ENCODE measurements at places on chromosomes 1 and 21.

DNA sequence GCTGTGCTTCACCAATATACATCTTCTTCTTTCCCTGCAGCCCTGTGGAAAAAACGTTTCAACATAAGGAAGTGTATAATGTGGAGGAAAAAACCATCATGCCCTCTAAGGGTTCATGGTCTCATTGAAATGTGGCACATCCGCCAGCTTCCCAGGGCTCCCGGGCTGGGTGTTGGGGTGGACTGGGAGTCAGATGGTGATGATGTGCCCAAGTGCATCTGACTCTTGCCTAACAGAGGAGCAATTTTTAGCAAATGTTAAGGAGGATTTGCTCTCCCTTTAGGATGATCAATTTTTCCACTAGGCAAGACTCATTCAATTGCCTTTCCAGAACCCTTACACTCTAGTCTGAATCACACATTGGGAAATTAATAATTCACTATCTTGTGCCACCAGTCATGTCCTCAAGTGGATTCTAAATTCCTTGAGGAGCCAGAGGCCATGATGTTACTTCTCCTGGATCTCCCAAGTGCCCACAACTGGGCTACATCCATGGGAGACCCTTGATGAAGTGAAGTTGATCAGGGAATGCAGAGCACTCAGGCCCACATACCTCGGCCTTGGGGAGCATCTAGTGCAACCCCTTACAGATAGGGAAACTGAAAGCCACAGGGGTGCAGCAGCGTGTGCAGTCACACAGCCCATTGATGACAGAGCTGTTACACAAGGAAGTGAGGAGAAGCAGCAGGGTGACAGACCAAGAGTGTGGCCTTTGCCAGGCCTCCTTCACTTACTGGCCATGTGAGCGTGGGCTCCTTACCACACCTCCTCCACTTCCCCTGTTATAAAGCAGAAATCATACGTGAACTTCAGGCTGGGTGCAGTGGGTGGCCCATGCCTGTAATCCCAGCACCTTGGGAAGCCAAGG lies 100.0 kb upstream of the SLC44A3 start:
- peak; percentile 11 for DNase-seq

DNA sequence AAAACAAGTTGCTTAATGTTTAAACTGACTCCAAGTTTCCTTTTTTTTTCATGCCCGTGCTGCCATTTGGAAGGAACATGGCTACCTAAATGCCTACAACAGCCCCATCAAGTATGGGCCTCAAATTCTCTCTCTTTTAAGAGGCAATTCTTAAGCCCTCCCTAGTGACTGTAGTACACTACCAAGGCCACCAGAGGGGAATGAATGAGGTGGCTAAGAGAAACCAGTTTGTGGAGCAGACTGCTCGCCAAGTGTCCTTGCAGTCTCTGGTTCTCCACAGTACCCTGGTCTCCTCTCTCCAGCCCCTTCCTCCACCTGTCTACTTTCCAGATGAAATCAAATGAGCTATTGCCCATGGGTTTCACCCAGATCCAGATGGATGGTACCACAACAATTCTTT lies 1809.6 kb downstream of the BRINP3 start:
- DNase-seq: no peak

DNA sequence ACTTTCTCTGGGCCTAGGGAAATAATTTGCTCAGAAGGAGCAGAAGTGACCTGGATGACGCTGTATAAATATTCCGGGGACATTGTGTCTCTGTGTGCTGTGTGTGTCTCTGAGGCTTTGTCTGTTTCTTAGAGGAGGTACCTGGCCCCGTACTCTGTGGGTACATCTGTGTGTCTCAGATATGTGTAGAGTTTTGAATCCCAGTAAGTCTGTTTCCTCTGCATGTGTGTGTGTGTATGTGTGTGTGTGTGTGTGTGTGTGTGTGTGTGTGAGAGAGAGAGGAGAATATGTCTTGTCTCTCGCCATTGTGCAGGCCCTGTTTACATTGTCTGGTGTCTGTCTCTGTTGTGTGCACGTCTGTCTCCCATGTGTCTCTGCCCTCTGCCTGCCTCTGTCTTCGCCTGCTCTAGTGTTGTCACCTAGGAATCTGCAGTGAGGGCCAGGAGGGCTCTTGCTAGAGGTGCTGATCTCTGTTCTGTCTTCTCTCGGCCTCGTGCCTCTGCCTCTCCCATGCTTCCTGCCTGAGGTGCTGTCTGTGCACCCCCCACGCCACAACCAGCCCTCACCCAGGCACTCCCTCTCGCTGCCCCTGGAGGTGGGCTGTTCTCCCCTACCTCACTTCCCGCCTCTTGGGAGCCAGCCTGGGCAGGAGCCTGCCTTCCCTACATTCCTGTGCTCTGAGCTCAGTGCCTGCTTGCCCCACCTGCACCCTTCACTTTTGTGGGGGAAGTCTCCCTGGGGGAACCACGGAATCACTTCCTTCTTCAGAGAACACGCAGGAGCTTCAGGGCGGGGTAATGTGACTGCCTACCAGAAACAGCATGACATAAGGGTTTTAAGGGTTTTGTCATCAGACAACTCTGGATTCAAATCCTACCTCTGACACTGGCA lies 5.9 kb downstream of the MAP7D1 start:
- no peak for DNase-seq

GRCh38 chr1:100950781-100951180 lies 54.9 kb downstream of the SLC30A7 start:
- no peak for DNase-seq

DNA sequence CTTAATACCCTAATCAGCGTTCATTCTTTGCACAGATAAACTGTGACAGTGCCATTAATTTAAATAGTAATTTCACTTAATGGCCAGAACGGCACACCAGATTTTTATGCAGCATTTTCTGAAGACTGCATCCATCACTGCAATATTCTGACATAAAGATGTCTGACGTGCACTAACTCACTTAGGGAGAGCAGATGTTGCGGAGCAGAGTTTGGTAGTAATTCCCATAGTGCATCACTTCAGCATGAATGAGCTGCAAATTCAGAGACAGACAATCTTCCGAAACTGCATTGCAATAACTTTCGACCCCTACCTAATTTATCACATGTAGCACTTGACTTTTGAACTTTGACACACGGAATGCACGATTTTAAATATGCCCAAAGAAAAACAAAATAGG lies 225.3 kb downstream of the KCTD3 start:
- DNase-seq: no peak

- no peak for DNase-seq
Measured at GRCh38 chr1:165497069-165498013, 46.5 kb upstream of the LRRC52 start.

- DNase-seq: no peak
Measured at GRCh38 chr21:31730712-31731055, 1.2 kb downstream of the SCAF4 start.

- no peak for DNase-seq
Measured at GRCh38 chr1:19656134-19656779, 8.4 kb upstream of the HTR6 start.

DNA sequence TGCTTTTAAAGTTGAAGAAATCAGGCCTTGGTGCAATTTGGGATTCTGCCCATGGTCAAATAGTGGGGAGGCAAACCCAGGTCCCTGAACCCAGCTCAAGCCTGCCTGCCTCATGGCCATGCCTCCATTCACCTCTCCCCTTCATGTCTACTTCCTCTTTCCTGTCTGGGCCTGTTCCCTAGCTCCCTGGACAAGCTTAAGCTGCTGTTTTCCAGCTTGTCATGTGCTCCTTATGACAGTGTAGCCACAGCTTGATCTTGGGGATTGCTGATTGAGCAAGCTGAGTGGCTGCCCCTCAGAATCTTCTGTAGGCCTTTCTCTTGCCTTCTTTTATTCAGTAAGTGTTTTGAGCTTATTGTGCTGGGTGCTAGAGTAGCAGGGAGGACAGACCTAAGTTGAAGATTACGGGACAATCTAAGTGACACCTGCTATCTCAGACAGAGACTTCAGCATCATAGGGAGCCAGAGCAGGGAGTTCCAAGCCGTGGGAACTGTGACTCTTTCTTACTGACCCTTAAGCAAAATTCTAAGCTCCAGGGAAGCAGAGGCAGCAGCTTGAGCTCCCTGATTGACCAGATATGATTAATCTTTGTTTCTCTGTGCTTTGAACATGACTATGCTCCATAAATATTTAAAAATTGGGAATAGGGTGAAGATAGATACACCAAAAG lies 520 bp upstream of the MR1 start:
- no peak for DNase-seq

DNA sequence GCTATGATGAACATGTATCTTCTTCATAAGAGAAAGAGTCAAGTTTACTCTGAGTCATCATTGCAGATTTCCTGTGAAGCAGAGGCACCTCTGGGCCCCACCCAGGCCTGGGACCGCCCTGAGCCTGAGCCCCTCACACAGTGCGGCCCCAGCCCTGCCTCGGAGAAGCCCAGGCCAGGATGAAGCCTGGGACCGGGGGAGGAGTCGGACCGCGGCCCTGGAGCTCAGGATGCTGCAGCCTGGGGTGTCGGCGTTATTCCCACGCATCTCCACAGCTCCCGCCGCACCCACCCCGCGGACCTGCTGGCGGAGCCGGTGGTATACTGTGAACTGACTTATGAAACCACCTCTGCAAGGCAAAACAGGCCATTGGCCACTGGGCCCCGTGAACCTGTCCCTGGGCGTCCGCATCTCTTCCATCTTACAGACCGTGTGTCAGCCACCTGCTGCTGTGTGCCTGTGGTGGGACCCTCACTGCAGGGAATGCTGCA lies 2.4 kb upstream of the COL6A1 start:
- DNase-seq: peak; percentile 22

DNA sequence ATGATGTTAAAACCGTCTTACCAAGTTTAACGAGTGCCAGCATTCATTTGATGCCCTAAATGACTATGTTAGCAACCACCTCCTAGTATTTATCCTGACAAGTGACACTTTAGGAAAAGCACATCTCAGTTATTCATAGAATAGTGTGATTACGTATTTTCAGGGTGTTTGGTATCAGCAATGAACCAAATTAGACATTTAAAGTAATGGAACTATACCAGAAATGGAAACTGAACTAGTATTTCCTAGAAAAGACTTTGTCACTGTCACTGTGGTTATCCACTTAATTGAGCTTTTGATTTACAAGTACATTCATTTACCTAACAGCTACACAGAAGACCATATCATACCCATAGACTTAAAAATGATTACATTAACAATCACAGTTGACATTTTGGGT lies 3.6 kb upstream of the IL12RB2 start:
- no peak for DNase-seq

- no peak for DNase-seq
Measured at GRCh38 chr1:20109223-20109856, 10.0 kb downstream of the PLA2G2D start.

Data from stimulated activated CD8-positive, alpha-beta memory T cell treated with anti-CD3 and anti-CD28 coated beads, Interleukin-7, amount 100 ng/mL, for 48 hours (primary cell).